ENCODE measurements at places on chromosomes 3 and 15.

GRCh38 chr3:121165397-121165837 is 257.4 kb downstream of the STXBP5L start:
- no peak for DNase-seq

- no peak for DNase-seq
Observed at GRCh38 chr3:58388550-58389091, 45.0 kb downstream of the PDHB start.

DNA sequence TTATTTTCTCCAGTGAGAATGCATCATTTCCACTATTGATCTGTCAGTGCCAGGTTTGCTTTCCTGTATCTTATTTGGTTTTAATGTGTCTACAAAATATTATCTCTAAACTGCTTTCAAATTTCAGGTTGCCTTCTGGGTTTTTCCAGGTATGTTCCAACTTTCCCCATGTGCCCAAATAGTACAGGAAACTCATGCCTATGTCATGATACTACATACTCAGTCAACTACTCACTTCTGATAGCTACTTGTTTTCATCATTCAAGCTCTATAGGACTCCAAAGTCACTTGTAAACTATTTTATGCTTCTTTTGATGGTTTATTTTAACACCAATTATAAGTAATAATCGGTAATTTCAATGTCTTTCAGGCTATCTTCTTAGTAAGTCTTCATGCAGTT is 134.8 kb upstream of the TTC14 start:
- no peak for DNase-seq

- no peak for DNase-seq
Observed at GRCh38 chr3:29649815-29650547, 369.1 kb downstream of the RBMS3 start.

- no peak for DNase-seq
Observed at GRCh38 chr15:59179717-59180116, 26.9 kb upstream of the LDHAL6B start.

- DNase-seq, result no peak
Observed at GRCh38 chr3:56424336-56424735, 43.9 kb downstream of the ERC2 start.

- no peak for DNase-seq
Observed at GRCh38 chr15:100966997-100967396, 47.8 kb downstream of the LRRK1 start.

DNA sequence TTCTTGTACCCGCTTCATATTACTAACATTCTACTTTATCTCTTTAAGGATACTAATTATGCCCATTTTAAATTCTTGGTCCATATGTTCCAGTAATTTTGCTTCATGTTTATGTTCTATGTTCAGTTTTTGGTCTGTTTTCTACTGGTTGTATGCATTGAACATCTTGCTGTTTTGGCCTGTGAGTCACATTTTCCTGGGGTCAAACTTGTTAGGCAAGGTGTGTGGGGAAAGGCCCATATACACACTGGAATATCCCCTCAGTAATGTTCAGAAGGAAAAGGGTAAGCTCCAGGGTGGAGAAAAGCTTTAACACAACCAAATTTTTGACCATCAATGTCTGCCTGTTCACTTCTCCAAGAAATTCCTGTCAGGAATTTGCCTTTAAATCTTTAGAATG is 337.7 kb downstream of the SLC9A9 start:
- DNase-seq, result no peak

DNA sequence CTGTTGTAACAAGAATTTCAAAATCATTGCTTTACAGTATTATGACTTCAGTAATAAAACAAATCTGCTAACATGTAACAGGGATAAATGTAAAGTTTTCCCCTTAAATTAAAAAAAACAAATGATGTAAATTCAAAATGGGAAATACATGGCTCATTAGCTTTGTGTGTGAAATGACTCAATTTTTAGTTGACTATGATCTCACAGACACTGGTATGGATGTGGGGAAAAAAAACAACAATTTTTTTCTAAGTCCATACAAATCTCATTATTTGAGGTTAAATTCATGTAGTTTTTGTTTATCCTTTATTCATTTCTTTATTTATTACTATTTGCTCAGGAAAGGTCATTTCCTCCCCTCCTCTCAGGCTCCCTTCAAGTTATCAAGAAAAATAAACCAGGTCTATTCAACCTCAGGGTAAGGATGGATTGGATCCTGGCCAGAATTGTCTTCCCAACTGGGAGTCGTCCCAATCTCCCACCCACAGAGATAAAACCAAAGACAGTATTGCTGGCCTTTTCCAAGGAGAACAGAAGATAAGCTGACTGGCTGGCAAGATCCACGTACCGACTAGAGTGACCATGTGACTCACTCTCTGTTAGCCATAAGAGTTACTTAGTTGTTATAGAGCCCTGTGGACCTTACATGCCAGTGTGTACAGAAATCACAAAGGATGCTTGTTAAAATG is 373.3 kb downstream of the GAP43 start:
- no peak for DNase-seq

DNA sequence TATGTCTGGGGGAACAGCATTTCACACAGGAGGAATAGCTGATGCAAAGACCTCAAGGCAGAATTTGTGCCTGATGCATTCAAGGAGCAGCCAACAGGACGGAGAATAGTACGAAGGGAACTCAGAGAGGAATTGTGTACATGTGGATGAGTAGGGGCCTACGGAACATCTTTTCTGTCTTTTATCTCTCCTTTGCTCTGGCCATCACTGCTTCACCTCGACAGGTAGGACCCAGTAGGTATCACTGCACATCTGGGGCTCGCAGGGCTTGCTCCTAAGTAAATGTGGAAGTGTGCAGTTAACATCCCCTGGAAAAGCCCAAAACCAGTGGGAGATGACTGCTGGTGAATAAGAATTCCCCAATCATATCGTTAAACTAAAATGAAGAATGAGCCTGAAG is 56.4 kb upstream of the POU1F1 start:
- no peak for DNase-seq

DNA sequence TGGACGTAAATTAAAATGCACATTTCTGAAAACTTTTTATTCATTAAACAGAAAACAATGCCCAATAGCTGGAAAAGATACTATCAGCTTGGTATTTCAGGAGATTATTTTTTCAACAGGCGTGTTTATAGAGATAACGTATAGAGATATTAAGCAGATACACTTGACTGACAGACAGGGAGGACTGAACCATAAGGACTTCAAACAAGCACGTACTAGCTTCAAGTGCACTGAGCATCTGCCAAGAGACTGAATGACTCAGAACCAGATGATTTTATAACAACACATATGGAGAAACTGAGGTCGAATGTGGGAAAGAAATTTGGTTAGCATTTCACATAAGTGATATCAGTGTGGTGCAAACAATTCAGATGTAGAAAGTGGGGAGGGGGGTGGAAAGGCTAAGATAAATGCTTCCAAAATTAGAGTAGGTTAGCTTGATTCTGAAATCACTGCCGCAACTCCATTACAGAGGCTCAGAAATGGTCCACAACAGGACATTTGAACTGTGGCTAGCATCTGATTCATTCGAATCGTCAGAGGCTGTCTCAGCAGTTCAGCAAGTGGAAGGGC is 103.5 kb downstream of the SEMA6D start:
- DNase-seq, result no peak

DNA sequence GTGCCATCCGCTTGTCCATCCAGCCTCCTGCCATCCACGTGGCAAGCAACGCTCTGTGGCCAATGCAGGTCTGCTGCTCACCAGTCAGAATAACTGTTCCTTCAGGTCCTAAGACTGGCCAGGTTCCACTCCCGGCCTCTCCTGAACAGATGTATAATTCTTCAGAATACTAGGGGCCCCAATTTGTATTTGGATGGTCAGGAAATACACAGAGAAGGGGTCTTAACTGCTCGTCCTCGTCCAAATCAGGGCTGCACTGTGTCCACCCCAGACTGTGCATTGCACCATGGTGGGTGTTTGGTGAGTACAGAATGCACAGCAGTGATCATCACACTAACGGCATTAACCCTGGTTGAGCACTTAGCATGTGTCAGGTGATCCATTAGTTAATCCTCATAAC is 46.0 kb downstream of the MINAR1 start:
- no peak for DNase-seq

GRCh38 chr3:27565201-27565852 is 81.1 kb upstream of the SLC4A7 start:
- no peak for DNase-seq

DNA sequence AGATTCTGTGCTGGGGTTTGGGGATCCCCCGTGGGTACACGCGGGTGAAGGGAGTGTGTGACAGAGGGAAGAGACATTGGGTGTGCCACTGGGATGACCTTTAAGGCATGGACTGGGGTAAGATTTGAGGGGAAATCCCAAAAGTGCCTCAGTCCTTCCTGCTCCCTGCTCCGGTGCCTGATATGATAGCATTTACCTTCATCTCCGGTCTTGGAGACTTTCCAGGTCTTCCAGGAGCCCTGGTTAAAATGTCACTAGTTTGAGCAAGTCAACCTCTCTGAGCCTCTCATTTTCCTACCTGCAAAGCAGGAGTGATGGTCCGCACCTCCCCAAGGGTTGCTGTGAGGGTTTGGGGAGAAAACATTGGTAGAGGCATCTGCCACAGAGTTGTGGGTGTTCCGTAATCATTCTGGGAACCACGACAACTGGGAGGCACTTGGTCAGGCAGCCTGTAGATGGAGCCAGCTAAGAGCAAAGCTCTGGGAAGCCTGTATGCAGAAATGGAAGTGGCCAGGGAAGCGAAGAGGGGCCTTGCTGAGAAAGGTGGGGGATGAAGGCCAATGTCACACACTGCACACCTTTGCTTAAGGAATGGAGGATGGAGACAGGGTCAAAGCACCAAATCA is 33.9 kb upstream of the KIF23 start:
- no peak for DNase-seq

DNA sequence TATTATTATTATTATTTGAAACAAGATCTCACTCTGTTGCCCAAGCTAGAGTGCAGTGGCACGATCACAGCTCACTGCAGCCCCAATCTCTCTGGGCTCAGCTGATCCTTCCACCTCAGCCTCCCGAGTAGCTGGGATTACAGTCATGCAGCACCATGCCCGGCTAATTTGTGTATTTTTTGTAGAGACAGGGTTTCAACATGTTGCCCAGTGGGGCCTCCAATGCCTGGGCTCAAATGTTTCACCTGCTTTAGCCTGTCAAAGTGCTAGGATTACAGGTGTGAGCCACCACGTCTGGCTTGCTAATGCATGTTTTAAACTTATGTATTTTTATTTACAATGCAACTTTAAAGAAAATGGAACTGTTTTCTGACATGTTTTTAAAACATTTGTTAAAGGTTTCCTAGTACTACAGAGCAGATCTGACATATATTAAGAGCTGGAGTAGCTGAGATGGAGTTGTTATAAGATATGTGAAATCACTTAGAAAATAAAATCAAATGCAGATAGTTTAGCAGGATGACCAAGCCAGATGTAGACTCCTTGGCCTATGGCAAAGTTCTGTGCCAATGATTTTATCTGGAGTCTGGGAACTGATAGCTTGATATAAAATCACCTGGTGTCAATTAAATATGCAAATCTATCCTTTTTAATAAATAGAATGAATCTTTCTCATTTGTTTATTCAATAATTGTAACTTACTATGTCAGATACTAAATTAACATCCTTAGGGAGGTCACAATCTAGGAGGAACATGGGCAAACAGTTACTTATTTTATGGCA is 310.1 kb upstream of the NAALADL2 start:
- DNase-seq, result no peak

DNA sequence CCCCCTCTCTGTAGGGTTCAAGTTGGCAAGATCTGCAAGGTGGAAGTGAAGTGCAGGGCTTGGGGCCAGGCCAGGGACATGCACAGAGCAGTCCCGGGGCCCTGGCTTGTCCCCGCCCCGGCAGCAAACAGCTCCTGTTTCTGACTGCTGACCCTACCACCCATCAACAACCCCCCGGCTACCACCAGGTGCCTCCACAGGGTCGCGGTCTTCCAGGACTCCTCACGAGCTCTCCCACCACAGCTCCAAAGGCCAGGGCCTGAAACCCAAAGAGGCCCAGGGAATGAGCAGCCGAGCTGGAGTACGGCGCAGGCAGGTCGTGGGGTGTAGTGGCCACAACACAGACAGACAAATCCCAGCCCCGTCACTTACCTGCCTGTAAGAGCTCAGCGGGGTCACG is 121.3 kb upstream of the SMAD3 start:
- no peak for DNase-seq

GRCh38 chr15:63146684-63147083 is 10.6 kb downstream of the RPS27L start:
- DNase-seq, result no peak

DNA sequence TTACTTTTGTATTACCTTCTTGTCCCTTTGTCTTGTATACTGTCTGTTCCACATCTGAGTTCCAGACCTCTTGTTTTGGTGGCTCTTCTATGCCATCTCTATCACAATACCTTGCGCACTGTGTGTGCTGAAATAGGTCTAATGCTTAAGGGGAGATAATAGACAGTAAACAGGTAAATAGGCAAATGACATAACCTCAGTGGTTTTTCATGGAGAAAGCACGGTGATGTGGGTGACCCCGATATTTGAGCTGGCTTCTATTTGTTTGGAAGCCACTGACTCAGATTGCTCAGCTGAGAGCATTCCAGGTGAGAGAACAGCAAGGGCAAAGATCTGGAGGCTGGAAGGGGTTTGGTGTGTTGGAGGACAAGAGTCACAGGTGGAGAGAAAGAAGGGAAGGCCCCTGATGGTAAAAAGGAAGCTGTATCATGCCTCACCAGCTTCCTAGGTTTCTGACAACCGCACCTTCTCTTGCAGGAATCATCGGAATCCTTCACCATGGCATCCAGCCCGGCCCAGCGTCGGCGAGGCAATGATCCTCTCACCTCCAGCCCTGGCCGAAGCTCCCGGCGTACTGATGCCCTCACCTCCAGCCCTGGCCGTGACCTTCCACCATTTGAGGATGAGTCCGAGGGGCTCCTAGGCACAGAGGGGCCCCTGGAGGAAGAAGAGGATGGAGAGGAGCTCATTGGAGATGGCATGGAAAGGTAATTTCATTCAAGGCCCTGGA is 795 bp downstream of the MCM2 start:
- no peak for DNase-seq

DNA sequence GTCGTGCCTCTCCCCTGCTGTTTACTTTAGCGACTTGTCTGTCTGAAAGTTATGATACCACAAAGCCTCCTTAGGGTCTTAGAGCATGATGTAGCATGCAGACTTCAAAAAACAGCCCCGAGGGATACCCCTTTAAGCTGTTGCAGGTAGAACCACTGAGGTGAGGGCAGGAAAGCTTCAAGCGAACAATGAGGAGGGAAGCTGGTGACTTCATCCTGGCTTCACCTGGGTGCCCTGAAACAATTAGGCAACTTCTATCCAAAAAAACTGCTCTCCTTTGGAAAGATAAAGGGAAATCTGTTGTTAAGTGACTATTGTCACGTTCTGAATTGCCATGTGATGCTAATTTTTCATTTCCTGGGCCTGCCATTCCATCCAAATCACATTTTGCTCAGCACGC is 231.6 kb downstream of the SOX2 start:
- DNase-seq, result no peak

DNA sequence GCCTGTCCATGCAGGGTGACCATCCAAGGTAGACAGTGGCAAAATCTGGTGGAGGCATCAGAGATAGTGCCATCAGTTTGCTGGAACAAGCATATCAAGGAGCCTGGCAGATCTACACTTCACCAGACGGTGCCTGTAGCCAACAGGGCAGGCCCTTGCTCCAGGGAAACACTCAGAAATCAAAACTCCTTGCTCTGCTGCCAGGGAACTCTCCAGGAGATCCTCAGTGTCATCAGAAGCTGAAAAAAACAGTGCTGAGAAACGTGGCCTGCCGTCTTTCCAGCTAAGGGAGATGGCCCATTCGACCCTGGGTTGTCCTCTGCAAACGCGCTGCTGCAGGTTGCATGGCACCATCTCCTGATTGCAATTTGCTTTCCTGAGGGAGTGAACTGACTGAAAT is 30.5 kb upstream of the ATP13A3 start:
- DNase-seq, result no peak

GRCh38 chr3:30698549-30698948 is 92.1 kb downstream of the TGFBR2 start:
- no peak for DNase-seq

Measured in stimulated activated CD4-positive, alpha-beta T cell treated with anti-CD3 and anti-CD28 coated beads, Interleukin-15, amount 100 ng/mL, for 48 hours (primary cell).